ENCODE measurements at places on chromosomes 7 and 10.

DNA sequence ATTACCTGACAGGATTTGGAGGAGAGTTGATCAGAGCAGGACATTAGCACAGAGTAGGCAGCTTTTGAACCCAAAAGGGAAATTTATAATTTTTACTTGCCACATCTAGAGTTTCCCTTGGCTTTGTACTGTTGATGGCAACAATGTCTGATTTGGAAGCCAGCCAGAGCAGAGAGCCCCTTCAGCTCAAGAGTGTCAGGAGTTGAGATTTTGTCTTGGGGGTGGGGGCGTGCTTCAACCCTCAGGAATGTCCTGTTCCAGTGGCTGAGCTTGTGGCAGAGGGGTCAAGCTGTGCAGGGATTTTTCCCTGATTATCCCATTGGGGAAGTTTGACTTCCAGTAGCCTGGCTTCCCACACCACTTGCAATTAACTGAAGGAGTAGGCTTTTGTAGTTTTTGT is 27.0 kb downstream of the SP4 start:
- DNase-seq: no peak

GRCh38 chr7:108570146-108570755 is 577 bp downstream of the DNAJB9 start:
- no peak for DNase-seq

DNA sequence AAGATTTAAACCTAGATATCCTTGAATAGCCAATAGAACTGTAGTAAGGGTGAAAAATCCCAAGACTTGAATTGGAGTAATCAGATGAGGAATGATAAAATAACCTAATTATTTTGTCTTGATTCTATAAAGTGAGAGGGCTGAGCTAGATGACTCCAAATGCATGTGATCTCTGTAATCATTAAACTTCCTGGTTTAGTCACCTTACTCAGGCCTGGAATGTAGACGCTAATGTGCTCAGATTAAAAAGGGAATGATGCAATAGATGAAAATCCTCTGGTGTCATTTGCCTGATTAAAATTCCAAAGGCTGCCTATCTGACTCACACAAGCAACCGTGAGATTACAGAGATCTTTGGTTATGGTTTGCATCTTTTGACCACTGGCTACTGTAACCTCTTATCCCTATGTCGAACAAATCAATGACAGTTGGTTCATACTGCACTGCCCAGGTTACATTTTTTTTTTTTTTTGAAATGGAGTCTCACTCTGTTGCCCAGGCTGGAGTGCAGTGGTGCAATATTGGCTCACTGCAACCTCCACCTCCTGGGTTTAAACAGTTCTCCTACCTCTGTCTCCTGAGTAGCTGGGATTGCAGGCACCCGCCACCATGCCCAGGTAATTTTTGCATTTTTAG is 2.9 kb upstream of the HKDC1 start:
- DNase-seq: no peak

- DNase-seq: peak; percentile 21
Measured at GRCh38 chr7:67625257-67625737, 628.7 kb downstream of the TYW1 start.

DNA sequence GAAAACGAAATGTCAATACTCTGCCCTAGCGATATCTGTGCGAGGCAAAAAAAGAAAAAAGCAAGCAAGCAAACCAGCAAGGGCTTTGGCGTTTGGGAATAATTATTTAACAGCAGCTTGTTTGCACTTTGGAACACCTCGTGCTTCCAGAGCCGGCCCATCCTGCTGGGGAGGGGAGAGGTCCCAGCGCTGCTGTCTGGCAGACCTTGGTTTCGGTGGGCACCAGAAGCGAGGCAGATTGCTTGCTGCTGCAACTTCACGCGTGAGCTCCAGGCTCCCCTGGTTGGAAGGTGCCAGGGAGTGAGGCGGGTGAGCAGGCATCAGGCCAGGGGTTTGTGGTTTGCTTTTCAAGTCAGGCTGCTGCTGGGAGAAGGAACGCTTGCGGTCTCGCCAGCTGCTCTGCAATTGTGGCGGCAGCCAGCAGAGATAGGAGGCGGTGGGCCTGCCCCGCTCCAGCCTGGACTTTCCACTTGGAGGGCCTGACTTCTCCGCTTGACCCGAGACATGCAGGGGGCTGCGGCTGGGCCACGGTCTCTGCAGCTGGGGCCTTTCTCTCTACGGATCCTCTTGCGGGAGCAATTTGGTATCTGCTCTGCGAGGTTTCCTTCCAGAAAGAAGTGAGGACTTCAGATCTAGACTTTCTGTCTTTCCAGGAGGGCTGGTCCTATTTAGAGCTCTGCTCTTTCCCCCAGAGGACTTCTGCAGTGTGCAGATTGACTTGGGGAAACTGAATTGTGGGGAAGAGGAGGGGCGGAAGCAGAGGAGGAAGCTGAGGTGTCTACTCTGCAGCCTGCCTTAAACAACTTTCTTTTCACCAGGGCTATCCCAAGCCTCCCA is 131.4 kb downstream of the PRPF18 start:
- no peak for DNase-seq

Measured in GM12892 (cell line).